ENCODE measurements at places on chromosomes 6 and 20.

DNA sequence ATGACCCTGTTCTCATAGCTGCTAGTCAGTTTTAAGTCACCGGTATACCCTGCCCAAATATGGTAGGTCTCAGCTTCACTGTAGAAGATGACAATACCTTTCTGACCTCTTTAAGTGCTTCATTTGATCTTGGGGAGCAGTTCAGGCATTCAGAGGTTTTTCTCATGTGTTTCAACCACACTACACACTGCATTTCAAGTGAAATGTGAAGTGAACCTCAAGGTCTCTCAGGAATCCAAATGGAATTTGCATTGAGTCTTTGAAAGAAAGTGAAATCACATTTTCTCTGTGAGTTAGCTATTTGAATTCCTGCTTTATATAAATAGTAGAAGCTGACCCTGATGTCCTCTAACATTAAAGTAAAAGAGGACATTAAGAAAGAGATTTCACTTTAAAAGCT lies 461.6 kb downstream of the ADGRB3 start:
- no peak for DNase-seq

DNA sequence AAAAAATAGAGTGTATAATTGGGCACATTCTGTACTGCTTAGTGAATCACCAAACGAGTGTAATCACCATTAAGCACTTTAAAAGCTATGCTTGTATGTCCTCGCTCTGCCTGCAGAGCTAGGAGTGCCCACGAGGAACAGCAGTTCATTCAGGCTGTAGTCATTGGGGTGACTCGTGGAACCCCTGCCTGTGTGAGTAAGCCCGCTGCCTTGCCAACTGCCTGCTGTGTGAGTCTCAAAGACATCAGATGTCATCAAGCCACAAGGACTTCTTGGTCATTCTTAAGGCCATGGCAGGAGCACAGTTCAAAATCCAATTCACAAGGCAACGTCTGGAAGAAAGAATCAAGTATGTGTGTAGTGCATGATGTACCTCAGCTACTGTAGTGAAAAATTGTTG lies 60.4 kb downstream of the FOXO3 start:
- no peak for DNase-seq

DNA sequence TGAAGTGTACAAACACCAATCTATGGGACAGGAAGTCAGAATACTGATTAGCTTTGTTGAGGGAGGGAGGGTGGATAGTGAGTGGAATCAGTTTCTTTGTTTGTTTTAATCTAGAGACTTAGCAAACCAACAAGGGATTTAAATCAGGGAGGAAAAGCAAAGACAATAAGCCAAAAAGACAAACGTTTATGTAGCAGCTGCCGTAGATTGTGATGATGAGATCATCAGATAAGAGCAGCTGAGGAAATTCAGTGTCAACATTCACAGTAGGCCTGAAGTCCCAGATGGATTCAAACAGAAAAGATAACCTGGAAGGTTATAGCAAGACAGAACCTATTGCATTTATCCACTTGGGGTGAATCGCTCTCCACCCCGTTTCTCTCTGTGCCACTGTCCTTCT lies 104.9 kb upstream of the SYNDIG1 start:
- no peak for DNase-seq

- DNase-seq = no peak
Observed at GRCh38 chr20:61835791-61836350, 229.8 kb downstream of the TAF4 start.

- DNase-seq = no peak
Observed at GRCh38 chr6:71727632-71728294, 158.6 kb upstream of the RIMS1 start.

DNA sequence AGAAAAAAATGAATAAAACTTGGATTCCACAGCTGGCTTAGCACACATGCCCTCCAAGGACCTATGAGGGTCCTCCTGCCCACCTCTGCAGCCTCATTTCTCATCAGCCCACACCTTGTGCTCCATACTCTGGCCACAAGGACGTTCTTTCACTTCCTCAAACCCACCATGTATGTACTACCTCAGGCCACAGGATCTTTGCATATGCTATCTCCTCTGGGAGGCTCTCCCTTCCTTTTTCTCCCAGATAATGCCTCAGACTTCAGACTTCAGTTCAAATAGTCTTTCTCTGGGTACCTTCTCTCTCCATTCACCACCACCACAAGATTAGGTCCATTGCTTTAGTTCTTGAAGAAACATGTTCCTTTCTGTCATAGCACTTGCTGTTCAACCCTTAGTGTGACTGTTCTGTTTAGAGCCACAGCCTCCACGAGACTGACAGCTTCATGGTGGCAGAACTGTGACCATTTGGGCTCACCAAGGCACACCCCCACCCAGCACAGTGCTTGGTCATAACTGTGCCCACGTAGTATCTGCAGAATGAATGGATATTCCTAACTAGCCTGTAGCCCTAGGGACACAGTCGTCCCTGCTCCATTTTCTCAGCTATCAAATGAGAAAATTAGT lies 146.7 kb upstream of the LRFN2 start:
- DNase-seq = no peak

DNA sequence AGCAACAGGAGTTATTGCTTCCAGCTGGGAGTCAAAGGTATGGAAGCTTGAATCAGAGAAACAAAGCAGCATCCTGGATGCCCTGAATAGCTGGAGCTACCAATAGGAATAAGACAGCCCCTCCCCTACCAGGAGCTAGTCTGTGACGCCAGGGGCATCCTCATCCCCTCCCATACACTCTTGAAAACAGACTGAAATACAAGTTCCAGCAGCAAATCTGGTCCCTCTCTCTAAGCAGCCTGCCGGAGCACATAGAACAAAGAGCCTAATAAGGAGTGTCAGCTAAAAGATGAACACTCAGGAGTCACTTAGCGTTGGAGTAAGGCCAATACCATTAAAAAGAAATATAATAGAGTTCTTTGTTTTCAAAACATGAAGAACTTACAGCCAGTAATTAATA lies 25.6 kb downstream of the FILIP1 start:
- DNase-seq = no peak

DNA sequence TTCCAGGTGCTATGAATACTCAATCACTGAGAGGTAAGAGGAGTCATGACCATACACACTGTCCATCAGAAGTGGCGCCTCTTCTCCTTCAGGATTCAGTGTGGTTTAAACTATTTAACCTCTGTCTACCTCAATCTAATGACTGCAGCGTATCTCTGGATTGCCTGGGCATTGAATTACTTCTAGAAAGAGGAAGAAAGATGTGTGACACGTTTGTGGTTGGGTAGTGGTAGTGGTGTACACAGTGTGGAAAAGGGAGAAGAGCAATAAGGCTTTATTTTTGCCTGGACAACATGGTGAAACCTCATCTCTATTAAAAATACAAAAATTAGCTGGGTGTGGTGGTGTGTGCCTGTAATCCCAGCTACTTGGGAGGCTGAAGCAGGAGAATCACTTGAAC lies 38.0 kb upstream of the ECHDC1 start:
- no peak for DNase-seq

- DNase-seq = no peak
Observed at GRCh38 chr6:137271245-137272183, 52.3 kb upstream of the IFNGR1 start.

DNA sequence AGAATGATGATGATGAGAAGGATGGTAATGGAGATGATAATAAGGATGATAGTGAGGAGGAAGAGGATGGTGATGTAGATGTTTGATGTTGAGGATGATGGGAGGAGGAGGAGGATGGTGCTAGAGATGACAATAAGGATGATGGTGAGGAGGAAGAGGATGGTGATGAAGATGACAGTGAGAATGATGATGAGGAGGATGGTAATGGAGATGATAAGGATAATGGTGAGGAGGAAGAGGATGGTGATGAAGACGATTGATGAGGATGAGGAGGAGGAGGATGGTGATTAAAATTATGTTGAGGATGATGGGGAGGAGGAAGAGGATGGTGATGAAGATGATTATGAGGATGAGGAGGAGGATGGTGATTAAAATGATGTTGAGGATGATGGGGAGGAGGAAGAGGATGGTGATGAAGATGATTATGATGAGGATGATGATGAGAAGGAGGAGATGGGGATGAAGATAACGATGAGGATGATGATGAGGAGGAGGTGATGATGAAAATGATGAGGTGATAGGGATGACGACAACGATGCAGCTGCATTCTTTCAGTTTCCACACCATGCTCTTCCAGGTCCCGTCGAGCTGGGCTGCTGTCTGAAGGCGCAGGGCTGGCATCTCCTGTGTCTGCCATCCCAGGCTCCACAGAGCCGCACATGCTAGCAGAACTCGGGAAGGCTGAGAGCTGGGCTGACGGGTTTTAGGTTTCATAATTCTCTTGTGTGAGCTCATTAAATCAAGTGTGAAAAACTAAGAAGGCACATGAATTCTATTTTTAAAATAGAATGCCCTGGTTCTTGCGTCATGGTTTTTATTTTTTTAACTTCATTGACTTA lies 274.9 kb downstream of the SMOC2 start:
- no peak for DNase-seq

DNA sequence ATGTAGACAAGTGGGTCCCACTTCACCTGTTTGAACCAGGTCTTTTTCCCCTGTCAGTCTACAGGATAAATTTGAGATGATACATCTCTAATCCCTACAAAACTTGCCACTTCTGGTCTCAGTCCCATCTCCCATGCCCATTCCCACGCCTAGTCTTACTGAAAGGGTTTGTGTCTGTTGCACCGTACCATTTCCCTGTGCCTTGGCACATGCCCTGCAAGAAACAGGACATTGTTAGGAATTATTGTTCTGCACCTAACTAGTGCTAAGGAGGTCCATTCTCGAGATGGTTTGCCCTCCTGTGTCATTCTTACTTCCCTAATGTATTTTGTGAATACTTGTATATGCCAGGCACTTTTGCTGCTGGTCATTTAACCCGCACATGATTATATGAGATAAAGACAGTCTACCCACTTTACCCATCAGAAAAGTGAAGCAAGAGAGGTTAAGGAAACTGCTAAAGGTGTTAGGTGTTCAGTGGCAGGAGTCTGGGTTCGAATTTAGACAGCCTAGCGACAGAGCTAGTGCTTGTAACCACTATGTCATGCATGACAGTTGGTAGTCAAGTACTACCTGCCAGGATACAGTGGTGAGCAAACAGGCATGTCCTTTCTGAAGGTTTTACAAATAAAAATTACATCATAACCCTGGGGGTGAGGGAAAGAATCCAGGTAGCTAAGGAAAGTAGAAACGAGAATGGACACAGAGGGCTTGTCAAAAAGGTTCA lies 12.7 kb downstream of the FAM217A start:
- no peak for DNase-seq

- DNase-seq = no peak
Observed at GRCh38 chr6:29974901-29975560, 32.7 kb downstream of the HLA-A start.

GRCh38 chr6:52595796-52596130 lies 18.9 kb upstream of the TRAM2 start:
- DNase-seq = no peak

GRCh38 chr6:16773362-16773761 lies 12.1 kb upstream of the ATXN1 start:
- no peak for DNase-seq

DNA sequence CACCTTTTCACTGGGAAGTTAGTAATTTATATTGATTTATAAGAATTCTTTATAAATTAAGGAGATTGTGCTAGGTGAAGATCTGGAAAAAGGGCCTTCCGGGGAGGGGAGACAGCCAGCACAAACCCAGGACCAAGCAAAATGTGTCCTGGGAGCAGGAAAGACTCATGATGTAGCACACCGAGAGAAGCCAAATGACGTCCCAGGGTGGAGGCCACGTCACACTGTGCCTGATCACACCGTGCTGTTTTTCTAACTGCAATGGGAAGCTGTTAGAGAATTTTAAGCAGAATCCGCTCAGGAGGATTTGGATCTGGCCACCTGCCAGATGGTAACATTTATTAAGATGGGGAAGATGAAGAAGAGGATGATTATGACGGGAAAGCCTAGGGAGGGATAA lies 72.7 kb upstream of the AKAP12 start:
- DNase-seq = no peak

GRCh38 chr6:87706187-87706966 lies 4.3 kb upstream of the AKIRIN2 start:
- no peak for DNase-seq

GRCh38 chr6:45378334-45378926 lies 696 bp upstream of the SUPT3H start:
- DNase-seq = no peak

DNA sequence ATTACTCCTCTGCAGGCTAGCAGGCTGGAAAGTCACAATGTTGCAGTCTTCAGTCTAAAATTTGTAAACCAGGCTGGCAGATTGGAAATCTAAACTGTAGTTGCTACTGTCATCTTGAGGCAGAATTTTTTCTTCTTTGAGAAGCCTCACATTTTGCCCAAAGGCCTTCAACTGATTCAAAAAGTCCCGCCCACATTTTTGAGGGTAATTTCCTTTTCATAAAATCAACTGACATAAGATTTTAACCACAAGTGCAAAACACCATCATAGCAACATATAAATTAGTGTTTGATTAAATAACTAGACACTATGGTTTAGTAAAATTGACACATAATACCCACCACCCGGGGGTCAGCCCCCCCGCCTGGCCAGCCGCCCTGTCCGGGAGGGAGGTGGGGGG lies 28.4 kb downstream of the HLA-C start:
- no peak for DNase-seq

GRCh38 chr6:84546427-84546914 lies 217.9 kb downstream of the TBX18 start:
- no peak for DNase-seq

DNA sequence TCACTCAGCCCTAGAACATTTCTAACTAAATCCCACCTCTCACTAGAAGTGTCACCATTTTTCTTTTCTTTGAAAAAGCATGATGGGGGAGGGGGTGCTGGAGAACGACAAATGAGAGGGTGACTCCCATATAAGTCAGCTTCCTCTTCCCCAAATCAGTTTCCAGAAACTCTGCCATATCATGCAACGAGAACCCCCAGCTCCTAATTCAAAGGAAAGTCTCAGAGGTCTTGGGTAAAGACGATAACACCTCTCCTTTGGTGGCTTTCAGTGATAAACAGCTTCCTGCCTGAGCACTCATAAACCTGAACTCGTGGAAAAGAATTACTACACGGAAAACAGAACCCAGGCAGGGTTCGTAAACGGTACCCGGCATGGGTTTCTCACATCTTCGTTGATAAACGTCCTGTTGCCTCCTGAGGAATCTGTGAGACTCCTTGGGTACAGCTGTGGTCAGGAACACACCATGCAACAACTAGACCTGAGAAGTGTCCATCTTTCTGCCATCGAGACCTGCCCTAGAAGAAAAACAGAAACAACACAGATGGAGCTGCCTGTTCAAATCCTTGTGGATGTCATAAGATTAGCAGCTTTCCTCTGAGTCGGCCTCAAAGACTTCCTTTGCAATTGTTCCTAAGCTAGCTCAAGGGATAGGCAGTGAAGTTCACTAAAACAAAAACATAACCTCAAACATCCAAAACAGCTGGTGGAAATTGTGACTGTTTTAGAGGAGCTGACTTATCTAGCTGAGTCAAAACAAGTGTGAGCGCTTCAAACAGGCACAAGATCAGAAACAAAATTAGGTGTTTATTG lies 185.8 kb upstream of the PRDM1 start:
- DNase-seq = no peak
